ENCODE measurements at places on chromosomes 5 and 9. TPM values are rescaled to one million over a fixed set of nuclear protein-coding genes. Genes with fewer than 3 reads are reported as not detected.

The C5 gene
- 0.52 TPM for polyA plus RNA-seq

The SMU1 gene
- polyA plus RNA-seq: 8.4 TPM

The PCDHGA3 gene
- 0.33 TPM for polyA plus RNA-seq

The NME5 gene
- 0.31 TPM for polyA plus RNA-seq

The CCDC187 gene
- not detected for polyA plus RNA-seq

DNA sequence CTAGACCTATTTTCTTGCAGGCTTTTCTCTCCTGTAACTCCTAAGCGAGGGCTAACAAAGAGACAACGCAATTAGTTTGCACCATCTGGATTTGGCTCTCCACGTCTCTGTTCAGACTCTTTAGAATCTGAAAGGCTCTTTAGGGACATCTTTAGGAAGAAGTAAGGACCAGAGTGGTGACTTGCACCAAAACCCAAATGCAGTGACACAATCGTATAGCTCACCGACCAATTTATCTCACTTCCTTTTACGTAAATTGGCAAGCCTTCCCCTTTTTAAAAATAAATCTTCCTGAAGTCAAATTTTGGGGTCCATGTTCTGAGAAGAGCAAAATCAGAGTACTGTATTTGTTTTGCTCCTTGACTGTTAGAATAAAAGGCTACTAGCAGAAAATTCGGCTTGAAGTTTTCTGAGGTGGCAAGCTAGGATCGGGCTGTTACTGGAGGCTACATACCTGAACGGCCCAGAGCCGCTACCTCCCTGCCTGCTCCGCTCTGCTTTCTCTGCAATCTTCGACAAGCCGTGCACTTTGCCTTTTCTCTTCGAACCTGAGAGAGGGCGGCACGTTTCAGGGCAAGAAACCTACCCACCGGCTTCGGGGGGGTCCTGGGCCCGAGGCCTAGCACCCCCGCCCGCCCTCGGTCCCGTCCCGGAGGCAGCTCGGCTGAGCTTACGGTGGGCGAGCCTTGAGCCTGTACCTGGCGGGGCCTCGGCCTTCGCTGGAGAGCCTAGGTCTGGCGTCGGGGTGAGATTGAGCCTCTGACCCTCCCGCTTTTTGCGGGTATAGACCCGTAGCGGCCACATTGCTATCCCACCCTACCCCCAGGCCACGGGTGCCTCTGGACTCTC is 537 bp downstream of the MEIKIN start:
- DNase-seq: no peak

DNA sequence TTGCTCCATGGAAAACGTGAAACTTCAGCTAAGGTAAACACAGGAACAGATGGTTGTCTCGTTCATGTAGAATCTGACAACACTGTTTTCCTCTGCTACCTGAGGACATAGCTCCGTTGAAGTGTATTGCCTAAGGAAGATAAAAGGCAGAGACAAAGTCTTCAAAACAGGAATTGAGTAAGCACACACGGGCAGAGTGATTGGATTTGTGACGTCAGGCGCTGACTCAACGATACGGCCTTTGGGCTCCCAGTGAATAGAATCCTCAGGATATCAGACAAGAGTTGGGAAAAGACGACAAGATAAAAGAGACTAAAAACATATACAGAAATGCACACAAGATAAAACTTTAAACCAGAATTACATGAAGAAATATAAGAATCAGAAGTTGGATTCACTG is 787.1 kb upstream of the CTNND2 start:
- no peak for DNase-seq

- no peak for DNase-seq
Observed at GRCh38 chr5:38259062-38259808, 876 bp downstream of the EGFLAM start.

GRCh38 chr9:93110311-93110855 is 14.4 kb downstream of the CARD19 start:
- DNase-seq: peak; percentile 51

DNA sequence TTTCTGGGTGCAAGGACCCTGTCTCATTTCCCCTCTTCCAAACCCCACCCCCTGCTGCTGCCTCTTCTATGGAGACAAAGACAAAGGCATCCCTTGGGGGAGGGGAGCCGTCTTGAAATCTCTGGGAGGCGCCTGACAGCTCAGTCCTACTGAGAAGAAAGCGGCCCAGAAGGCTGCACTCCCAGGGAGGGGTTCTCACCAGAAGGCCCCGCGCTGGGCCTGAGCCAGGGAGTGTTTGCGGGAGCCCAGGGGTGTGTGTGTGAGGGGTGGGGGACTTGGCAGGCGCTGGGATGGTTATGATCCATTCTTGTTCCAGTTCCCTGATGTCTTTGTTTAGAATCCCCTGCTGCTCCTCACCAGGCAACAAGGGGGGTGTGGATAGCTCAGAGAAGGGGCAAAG is 45.7 kb upstream of the ALDH1B1 start:
- no peak for DNase-seq

DNA sequence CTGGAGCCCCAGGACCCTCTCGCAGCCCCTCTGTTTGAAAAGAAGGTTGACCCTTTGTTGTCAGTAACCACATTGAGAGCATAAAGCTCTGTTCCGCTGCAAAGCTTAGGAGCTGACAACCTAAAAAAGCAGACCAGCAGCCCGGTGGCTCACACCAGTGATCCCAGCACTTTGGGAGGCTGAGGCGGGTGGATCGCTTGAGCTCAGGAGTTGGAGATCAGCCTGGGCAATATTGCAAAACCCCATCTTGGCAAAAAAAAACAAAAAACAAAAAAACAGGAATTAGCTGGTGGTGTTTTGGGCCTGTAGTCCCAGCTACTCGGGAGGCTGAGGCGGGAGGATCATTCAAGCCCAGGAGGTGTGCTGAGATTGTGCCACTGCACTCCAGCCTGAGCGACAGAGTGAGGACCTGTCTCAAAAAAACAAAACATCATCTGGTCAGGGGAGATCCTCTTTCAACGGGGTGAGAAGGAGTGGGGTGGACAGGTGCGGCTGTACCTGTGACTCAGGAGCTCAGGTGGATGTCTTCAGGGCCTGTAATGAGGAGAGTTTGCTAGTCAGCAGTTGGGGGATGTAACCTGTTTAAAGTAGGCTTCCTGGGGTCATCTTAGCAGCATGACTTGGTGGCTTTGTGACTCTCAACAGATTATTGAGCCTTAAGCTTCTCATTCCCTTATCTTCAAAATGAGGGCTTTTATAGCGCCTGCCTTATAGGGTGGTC is 694 bp upstream of the REEP2 start:
- DNase-seq: no peak

DNA sequence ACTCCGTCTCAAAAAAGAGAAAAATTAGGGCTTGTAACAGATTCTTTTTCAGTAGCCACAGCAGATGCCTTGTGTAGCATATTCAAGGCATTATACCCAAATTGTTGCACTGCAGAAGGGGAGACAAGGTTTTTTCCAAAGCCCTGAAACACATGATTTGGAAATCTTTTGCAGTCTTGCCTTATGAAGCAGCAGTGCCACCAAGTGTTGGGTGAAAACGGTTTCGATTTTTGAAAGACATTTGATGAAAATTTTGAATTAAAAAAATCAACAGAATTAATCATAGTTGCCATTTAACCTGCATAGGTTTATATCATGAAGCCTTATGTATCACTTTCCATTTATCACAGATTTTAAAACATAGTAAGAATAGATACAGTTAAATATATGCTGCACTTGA is 479.5 kb downstream of the TAF11L14 start:
- no peak for DNase-seq

- DNase-seq: no peak
Observed at GRCh38 chr5:14057289-14057688, 85.9 kb upstream of the TRIO start.

GRCh38 chr9:72396247-72397091 is 31.5 kb upstream of the ZFAND5 start:
- no peak for DNase-seq

- DNase-seq: no peak
Observed at GRCh38 chr9:98236901-98237487, 18.5 kb downstream of the TBC1D2 start.

GRCh38 chr5:6419340-6419852 is 29.3 kb upstream of the UBE2QL1 start:
- no peak for DNase-seq

GRCh38 chr9:114798780-114799427 is 6.9 kb downstream of the TNFSF15 start:
- no peak for DNase-seq

DNA sequence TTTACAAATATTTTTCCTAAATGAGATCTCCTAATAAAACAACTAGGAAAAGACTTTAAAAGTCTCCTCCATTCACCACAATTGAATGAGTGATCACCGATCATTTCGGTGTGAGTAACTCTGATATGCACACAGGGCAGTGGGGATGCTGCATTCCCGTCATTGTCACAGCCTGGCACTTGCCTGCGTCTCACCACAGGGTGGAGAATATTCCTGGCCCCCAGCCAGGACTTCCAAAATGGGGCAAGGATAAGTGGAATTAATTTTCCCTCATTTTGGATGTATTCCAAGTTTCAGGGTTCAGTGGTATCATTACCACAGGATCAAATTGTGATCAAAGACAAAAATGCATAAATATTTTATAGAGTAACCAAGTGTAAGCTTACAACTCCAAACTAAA is 107.1 kb downstream of the CTNND2 start:
- DNase-seq: no peak

Measured in psoas muscle (tissue), 8 donors.